NCI-H2171 treated with DMSO at 0.1 percent for 48 hours (cell line): ENCODE measurements at places on chromosomes 12 and 14.

GRCh38 chr12:753611-754472 lies 1.5 kb downstream of the WNK1 start:
- peak; percentile 67 for DNase-seq

- no peak for DNase-seq
Measured at GRCh38 chr14:57174466-57174865, 94.2 kb downstream of the EXOC5 start.

GRCh38 chr12:127360580-127360979 lies 906.4 kb upstream of the TMEM132C start:
- no peak for DNase-seq

DNA sequence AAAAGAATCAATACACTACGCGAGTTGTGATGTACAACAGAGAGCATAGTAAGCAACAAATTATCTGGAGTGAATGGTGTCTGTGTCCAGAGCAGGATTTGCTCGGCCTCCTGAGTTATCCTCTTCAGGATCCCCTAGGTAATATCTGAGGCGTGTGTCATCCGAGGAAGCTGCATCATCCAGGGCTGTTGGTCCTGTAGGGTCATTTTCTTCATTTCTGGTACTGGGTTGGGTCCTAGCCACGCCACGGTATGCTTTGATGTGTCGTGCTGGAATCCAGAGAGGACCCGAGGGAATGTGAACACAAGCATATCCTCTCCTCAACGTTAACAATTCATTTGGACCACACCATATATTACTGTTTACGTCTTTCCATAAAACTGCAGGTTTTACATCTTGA lies 19.0 kb upstream of the CLEC4E start:
- DNase-seq: no peak

GRCh38 chr12:77345336-77345735 lies 280.0 kb upstream of the E2F7 start:
- DNase-seq: no peak

DNA sequence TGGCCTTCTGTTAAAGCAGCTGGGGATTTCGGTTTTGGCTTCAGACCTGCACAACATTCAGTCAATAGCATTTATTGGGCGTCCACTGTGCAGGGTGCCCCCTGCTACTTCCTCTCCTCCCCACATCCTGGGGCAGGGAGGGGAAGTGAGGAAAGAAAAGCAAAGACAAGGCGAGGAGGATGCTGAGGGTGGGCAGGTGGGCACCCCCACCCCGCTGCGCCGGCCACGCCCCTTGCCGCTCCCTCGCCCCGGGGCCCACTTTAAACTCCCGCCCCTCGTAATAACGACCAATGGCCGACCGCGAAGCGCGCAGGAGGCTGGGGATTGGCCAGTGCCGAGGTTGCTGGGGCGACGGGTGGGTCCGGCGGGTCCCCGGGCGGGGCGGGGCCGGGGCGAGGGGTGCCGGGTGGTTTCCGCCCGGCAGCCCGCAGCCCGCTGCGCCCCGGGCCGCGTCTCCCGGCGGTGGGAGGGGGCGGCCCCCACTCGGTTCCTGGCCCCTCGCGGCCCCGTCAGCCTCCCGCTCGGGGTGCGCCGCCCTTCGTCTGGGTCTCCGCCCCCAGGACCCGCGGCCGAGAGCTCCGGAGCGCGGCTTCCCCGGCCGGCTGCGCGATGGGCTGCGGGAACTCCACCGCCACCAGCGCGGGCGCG lies at the start of gene C12orf75:
TSS of gene C12orf75 (plus strand) at position 409 of the 648 bp plus-strand sequence. CDS start at position 610, 201 bp downstream.
- DNase-seq: peak; percentile 80

GRCh38 chr14:38730420-38730819 lies 372.6 kb downstream of the SEC23A start:
- DNase-seq: no peak

DNA sequence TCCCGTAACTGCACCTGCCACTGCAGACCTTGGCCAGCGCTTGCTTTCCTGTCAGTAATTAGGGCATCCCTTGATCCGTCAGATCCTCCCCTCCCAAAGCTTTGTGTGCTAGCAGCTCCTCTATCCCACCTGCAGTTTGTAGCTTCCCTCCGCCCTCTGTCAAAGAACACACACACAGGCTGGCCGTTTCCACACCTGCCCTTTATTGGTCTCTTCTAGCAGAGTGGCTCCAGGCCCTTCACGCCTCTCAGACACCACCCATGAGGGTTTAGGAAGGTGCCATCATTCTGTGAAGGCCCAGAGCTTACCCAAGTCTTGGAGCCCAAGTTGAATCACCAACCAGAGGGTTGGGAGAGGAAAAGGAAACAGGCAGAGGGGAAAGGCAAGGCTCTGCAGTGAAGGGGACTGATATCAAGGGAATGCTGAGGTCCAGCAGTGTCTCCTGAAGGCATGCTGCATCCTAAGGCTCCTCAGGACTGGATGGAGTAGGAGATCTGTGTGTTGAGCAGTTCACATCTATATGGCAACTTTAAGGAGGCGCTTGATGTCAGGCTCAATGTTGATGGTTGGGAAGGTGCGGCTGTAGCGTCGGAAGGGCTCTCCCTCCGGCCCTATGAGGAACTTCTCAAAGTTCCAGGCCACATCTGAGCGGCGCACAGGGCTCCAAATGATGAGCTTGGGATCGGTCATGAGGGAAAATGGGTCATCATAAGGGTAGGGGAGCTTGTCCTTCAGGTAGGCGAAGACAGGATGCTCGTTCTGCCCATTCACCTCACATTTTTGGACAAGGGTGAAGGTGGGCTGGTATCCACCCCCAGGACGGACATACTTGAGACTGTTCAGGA lies 3.4 kb downstream of the GPX2 start:
- DNase-seq: no peak

DNA sequence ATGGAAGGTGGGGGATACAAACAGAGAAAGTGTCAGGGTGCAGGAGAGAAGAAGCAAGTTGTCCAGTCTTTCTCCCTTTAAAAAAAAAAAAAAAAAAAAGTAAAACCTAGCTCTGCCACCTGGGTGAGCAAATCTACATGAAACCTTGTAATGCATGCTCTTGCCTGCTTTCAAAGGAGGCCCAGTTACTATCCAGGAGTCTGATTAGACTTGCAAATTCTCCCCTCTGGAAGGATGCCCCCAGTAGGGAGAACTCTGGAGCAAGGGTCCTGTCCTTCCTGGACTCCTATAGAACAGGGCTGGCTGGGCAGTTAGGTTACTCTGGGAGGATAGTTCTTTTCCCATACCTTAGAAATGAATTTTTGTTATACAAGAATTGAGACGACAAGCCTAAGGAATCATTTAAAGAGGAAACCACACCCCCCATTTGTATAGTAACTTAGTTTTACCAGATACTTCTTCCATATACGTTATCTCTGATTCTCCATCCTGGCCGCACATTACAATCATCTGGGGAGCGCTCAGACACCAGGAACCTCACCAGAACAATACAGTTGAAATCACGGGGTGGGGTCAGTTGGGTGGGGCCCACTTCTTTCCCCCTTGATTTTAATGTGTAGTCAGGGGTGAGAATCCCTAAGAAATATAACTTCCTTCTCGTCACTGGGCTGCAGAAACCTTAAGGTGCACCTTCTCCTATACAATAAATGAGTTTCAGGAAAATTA lies 30.5 kb downstream of the RAB35 start:
- DNase-seq: peak; percentile 60

DNA sequence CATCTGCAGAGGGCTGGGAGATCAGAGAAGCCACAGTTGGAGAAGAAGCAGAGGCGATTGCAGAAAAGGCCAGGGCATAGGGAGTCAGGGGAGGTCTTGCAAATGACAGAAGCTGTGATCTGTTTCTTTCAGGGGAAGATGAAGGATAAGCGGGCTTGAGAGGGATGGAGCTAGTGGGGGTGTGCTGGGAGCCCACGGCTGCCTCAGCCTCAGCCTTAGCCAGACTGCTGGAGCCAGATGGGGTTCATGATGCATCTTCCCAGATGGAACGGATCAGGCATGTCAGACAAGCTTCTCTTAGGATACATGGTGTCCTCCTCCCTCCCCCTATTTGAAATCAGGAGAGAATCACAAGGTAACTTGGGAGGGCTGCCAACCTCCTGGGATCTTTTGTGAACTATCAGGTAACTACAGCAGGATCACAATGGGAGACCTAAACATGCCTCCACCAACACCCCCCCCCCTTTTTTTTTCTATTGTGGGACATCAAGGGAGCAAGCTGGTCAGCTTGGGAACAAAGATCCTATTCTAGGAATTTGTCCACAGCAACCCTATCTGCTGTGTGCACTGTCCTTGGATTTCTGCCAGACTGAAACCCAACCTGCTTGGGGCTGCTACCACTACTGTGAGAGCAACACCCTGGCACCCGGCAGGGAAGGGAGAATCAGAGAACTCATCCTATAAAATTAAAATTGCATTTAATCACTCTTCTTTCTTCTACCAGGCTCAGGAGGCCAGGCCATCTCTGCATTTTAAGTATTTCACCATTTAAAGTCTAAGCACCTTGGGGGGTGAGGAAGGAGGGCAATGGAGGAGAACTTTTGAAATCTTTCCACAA lies 10.7 kb upstream of the ATP2A2 start:
- peak; percentile 97 for DNase-seq

DNA sequence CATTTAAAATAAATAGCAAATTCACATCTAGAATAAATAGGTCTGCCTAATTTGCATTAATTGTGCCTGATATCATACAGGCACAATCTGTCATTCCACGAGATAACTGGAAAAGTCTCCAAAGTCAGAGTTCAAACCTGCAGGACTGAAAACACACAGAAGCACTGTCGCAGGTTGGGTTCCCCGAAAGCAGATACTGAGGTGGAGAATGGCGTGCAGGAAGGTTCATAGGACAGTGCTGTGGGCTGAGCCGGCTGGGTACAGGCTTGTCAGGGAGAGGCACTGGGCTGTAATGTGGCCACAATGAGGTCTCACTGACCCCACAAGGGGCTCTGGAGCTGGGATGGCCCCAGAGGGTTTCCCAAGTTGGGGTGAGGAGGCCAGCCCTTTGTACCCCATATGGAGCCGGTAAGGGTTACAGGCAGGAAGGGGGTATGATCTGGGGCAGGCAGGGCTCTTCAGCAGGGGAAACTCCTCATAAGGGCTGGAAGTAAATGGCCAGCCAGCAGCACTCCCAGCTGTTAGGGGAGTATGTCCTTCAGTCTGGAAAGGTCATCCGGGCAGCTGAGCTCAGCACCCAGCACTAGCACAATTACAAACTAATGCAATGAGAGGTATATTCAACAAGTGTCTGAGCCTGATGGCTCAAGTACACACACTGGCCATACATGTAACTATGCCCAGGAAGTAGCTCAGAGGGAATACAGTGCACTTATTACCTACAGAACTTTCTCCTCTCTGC lies 68.5 kb downstream of the NT5DC3 start:
- DNase-seq: no peak
